Germinal center (tissue), 1 donor: ENCODE measurements at places on chromosomes 3 and 15.

GRCh38 chr3:127014536-127015281 is 31.8 kb downstream of the PLXNA1 start:
- DNase-seq: no peak

- DNase-seq: no peak
Measured at GRCh38 chr3:129950318-129951046, 24.0 kb upstream of the TRH start.

DNA sequence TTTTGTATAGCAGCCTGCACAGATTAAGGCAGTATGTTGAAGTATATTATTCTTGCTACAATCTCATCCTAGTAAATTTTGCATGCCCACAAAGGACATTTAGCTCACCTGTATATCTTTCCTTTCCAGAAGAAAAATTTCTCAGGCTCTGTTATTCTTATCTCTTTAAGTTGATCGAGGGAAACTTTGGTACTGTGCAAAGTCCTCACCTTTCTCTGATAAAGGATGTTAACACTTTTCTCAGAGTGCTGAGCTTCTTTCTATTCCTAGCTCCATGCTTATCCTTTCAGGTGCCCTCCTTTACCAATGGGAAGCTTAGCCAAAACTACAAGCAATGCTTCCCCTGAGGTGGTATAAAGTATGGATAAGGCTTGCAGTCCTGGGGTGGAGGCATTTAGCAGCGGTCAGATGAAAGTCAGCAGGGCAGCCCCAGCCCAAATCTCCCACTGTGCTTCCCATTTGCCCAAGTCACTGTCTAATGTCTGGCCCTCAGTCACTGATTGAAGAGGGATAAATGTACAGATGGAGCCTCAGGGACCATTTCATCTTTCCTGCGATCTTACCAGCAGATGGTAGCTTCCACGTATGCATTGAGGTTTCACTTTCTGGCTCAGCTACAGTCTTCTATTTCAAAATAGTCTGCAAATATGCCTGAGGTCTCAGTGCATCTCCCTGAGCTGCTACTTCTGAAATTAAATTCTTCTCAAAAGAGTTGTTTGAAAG is 127.8 kb upstream of the P2RY1 start:
- DNase-seq: no peak

GRCh38 chr3:186519021-186519658 is 25.0 kb downstream of the CRYGS start:
- DNase-seq: peak; percentile 48

- no peak for DNase-seq
Measured at GRCh38 chr15:56839099-56839498, 79.3 kb upstream of the TCF12 start.

- no peak for DNase-seq
Measured at GRCh38 chr3:134852132-134852531, 57.1 kb downstream of the EPHB1 start.

DNA sequence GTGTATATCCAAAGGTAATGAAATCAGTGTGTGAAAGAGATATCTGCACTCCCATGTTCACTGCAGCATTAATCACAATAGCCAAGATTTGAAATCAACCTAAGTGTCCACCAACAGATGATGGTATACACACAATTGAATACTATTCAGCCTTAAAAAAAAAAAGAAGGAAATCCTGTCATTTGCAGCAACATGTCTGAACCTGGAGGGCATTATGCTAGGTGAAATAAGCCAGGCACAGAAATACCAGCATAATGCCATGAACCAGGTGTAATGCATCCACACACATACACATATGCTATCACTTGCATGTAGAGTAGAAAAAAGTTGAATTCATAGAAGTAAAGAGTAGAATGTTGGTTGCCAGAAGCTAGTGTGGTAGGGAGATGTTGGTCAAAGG is 18.4 kb upstream of the NR1I2 start:
- DNase-seq: no peak

DNA sequence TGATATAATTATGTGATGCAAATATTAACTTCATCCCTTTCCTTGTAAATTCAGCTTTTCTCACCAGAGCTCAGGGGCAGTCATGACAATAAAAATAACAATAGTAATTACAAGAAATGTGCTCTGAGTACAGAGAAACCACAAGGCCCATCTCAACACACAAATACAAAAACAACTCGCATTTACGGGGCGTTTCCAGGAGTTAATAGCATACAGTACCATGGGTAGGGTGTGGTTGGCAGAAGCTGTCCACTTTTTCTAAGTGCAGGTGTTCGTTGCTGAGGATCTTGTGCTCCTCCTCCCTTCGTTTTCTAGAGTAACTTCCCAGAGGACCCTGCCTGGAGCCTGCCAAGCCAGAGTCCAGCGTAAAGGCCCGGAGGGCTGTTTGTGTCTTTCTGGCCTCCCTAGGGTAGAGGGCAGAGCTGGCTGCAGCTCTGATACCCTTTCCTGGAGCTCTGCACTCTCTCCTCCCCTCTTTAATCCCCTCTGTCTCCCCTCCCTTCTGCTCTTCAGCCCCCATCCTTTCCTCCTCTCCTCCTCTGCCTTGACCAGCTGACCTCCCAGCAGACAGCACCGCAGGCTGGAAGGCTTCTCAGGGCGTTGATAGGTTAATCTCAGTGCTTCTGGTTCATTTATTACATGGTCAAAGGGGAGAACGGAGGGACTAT is 11.4 kb downstream of the SEMA3G start:
- no peak for DNase-seq

GRCh38 chr3:58848826-58849225 is 182.3 kb upstream of the FAM3D start:
- no peak for DNase-seq
